Activated CD4-positive, alpha-beta memory T cell treated with anti-CD3 and anti-CD28 coated beads for 36 hours (primary cell): ENCODE measurements at places on chromosomes 1 and 21. TPM values are rescaled to one million over a fixed set of nuclear protein-coding genes. Genes with fewer than 3 reads are reported as not detected.

The ACTL8 gene
- not detected for total RNA-seq

The ATP8B2 gene
- 59.9 TPM for total RNA-seq

The G0S2 gene
- 92.7 TPM for total RNA-seq

The UCK2 gene
- total RNA-seq, result 60.1 TPM

The MGST3 gene
- 53.3 TPM for total RNA-seq

The RNF223 gene
- total RNA-seq, result not detected

The CRABP2 gene
- 2.3 TPM for total RNA-seq

The OR2T29 gene
- total RNA-seq, result not detected

DNA sequence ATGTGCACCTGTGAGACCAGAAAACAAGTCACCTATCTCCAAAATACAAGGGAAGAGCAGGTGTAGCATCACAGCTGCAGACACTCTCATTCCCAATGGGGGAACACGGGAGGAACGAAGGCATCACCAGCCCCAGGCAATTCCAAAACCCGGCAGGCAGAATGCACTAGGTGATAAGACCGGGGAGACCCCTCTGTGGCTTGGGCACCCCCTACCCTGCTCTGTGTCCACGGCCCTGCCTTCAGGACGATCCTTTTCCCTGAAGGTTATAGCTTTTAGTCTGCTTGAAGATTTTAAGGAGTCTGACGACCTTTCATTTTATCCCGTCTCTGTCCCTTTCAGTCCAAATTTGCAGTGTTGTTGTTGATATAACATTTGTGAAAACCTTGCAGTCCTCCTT lies 19.2 kb downstream of the TRPM2 start:
- H3K36me3 ChIP-seq, result no peaks in the 10 kb centered on the region
- no peak for DNase-seq
- H3K27ac ChIP-seq, result no peak overlapping the region
- H3K4me1 ChIP-seq, result peaks cover 14% of the 10 kb centered on the region
- no peaks in the 10 kb centered on the region for H3K27me3 ChIP-seq

DNA sequence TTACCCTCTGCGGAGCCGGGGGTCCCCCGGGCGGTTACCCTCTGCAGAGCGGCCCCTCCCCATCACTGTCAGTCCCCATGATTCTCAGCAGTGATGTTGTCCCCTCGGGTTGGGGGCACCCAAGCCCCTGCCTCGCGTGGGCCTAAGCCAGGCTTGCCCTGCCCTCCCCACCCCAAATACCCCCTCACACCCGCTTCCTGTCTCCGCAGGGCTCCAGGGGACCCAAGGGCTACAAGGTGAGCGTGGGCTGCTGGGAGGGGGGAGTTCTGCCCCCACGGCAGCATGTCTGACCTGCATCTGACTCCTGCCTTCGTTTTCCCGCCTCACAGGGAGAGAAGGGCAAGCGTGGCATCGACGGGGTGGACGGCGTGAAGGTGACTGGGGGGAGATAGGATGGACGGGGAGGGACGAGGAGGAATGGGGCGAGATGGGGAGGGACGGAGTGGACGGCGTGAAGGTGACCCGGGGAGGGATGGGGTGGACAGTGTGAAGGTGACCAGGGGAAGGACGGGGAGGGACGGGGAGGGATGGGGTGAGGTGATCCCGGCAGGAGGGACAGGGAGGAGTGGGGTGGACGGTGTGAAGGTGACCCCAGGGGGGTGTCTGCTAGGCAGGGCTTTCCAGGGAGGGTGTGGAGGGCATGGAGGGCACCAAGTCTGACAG lies 8.6 kb downstream of the COL6A1 start:
- H3K4me3 ChIP-seq, result no peak overlapping the region
- no peak overlapping the region for H3K27ac ChIP-seq
- H3K36me3 ChIP-seq, result no peaks in the 10 kb centered on the region

DNA sequence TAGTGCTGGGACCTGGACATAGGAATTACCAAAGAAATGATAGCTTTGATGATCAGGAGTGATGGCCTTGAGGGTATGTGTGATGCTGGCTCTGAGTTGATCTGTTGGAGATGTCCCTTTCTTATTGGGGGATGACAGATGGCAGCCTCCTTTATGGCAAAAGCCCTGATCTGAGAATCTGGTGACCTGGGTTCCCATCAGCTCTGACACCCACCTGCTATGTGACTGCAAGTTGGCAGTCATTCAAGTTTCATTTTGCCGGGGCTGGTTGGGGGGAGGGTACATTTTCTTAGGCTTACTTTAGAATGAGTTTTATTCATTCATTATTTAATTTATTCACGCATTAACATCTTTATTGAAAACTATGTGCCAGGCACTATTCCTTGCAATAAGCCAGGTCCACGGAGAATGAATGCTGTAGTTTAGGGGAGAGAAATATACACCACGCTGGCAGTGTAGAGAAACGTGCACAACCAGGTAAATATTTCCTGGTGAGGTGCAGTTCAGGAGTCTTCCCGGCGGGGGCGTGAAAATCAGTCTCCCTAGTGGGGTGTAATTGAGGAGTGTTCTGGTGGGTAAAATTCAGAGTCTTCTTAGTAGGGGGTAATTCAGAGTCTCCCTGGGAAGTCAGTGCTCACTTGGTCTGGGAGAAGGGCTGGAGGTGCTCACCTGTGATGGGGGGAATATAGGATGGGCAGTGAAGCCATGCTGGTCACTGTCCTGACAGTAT lies 401.3 kb downstream of the CAMTA1 start:
- no peak for DNase-seq
- H3K4me3 ChIP-seq, result no peak overlapping the region
- H3K36me3 ChIP-seq, result no peaks in the 10 kb centered on the region
- H3K27ac ChIP-seq, result no peak overlapping the region
- H3K4me1 ChIP-seq, result no peaks in the 10 kb centered on the region

- no peak overlapping the region for H3K27ac ChIP-seq
- H3K4me3 ChIP-seq, result no peak overlapping the region
- H3K27me3 ChIP-seq, result peaks cover 4% of the 10 kb centered on the region
- no peaks in the 10 kb centered on the region for H3K4me1 ChIP-seq
These were observed 45.9 kb upstream of the PUM1 start for GRCh38 chr1:31111290-31111951.

- no peak for DNase-seq
- no peak overlapping the region for H3K27ac ChIP-seq
- no peaks in the 10 kb centered on the region for H3K4me1 ChIP-seq
- H3K27me3 ChIP-seq, result peaks cover 14% of the 10 kb centered on the region
- H3K4me3 ChIP-seq, result no peak overlapping the region
These were observed 73.7 kb upstream of the MARK1 start for GRCh38 chr1:220454155-220454777.

DNA sequence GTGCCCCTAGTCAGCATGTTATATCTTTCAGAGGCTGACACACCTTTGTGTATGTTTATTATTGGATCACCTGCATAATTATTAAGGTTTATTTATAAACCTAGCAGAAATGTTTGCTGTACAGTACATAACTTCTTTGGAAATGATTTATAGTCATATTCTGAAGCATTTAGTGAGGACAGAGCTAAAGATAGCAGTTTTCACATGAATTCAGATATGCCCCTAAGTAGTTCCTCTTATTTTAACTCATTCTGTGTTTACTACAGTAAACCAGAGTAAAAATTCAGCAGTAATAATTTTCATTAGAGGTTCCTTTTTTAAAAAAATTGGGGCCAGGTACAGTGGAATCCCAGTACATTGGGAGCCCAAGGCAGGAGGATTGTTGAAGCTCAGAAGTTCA lies 21.4 kb upstream of the BMP8A start:
- H3K27me3 ChIP-seq, result no peaks in the 10 kb centered on the region
- H3K4me1 ChIP-seq, result peaks cover 9% of the 10 kb centered on the region
- peaks cover 27% of the 10 kb centered on the region for H3K36me3 ChIP-seq
- H3K27ac ChIP-seq, result no peak overlapping the region

- H3K27me3 ChIP-seq, result peaks cover 3% of the 10 kb centered on the region
- no peak overlapping the region for H3K4me3 ChIP-seq
- no peaks in the 10 kb centered on the region for H3K36me3 ChIP-seq
- no peaks in the 10 kb centered on the region for H3K4me1 ChIP-seq
These were observed 285.1 kb downstream of the CACNA1E start for GRCh38 chr1:181768211-181768929.

DNA sequence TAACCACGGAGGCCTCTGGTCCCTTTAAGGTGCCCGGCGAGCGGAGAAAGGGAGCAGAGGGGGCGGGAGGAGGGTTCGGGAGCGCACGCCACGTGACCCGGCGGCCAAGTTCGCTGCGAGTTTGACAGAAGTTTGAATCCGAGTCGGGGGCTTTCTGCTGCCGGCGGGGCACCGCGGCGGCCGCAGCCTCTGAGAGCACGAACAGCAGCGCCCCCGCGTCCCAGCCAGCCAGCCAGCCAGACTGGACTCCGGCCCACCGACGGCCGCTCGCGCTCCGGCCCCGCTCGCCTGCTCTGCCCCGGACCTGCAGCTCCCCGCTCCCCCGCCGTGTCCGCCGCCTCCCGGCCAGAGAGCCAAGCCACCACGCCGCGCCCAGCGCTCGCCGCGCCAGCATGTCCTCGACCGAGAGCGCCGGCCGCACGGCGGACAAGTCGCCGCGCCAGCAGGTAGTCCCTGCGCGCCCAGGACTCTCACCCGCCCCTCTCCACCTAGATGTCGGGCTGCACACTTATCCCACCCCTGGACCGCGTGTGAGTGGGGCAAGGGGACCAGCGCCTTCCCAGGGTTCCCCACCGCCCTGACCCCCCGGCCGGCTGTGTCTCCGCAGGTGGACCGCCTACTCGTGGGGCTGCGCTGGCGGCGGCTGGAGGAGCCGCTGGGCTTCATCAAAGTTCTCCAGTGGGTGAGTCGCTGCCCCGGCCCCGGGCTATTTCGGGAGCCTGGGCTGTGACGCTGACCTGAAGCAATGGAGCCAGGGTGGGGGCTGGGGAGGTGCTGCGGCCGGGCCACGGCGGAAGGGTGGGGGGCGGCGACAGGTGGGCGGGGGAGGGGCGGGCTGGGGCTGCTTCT lies at the start of gene SYPL2:
Gene SYPL2, plus strand, starts transcription at position 95 of the 849 bp plus-strand sequence. Its CDS starts 298 bp downstream, at position 393.
- peak; percentile 34 for DNase-seq
- peak within 1 kb of the TSS; percentile 32 for H3K4me3 ChIP-seq
- H3K27me3 ChIP-seq, result peaks cover 48% of the 10 kb centered on the region
- no peaks in the 10 kb centered on the region for H3K36me3 ChIP-seq
- H3K4me1 ChIP-seq, result peaks cover 3% of the 10 kb centered on the region

DNA sequence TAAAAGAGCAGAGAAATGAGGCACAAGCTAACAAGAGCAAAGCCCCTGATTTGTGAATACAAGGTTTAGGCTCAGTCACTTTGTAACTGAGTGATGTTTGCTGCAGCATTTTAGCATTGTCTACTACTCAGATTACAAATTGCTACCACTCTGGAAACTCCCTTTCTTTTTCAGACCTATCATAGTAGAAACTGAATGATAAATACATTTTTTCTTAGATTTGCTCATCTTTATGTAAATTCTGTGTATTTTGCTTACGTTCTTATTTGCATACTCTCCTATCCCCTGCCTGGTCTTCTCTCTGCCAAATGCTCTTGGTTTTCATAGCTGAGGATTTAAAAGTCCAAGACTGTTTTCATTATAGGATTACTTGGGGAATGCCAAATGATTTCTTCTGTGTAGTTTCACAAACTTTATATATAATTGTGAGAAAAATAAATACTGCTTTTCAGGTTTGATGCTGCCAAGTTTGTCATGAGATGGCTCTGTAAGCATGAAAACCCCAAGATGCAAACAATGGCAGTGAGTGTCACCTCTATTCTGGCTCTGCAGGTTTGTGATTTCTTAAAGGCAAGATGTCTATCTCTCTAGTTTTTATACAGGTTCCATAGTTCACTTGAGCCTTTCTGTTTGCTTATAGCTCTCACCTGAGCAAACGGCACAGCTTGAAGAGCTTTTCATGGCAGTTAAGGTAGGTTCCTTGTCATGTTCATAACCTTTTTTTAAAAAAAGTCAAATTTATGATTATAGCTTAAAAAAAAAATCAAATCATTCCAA lies 24.7 kb downstream of the ZYG11A start:
- H3K4me3 ChIP-seq, result no peak overlapping the region
- H3K36me3 ChIP-seq, result no peaks in the 10 kb centered on the region
- no peak overlapping the region for H3K27ac ChIP-seq
- DNase-seq, result no peak
- H3K4me1 ChIP-seq, result peaks cover 5% of the 10 kb centered on the region

- DNase-seq, result peak; percentile 67
- peak overlapping the region; percentile 76 for H3K4me3 ChIP-seq
- peaks cover 5% of the 10 kb centered on the region for H3K27me3 ChIP-seq
- peaks cover 14% of the 10 kb centered on the region for H3K4me1 ChIP-seq
- no peak overlapping the region for H3K27ac ChIP-seq
- H3K36me3 ChIP-seq, result no peaks in the 10 kb centered on the region
These were observed 107.5 kb downstream of the ZNF281 start for GRCh38 chr1:200302192-200302920.

- DNase-seq, result peak; percentile 83
- peaks cover 12% of the 10 kb centered on the region for H3K4me1 ChIP-seq
- H3K4me3 ChIP-seq, result peak overlapping the region; percentile 55
- H3K27ac ChIP-seq, result no peak overlapping the region
These were observed 178.0 kb downstream of the CAMTA1 start for GRCh38 chr1:6962996-6963911.

GRCh38 chr1:235136111-235136510 lies 7.5 kb upstream of the TOMM20 start:
- H3K36me3 ChIP-seq, result peaks cover 45% of the 10 kb centered on the region
- peaks cover 24% of the 10 kb centered on the region for H3K4me1 ChIP-seq
- no peak overlapping the region for H3K4me3 ChIP-seq
- H3K27me3 ChIP-seq, result no peaks in the 10 kb centered on the region

- peaks cover 15% of the 10 kb centered on the region for H3K4me1 ChIP-seq
- H3K27ac ChIP-seq, result no peak overlapping the region
- no peaks in the 10 kb centered on the region for H3K36me3 ChIP-seq
- H3K4me3 ChIP-seq, result no peak overlapping the region
These were observed 29.9 kb upstream of the ATP2B4 start for GRCh38 chr1:203596673-203597210.

- no peaks in the 10 kb centered on the region for H3K36me3 ChIP-seq
- DNase-seq, result no peak
- H3K27ac ChIP-seq, result no peak overlapping the region
- H3K27me3 ChIP-seq, result no peaks in the 10 kb centered on the region
These were observed 26.7 kb downstream of the CDCA8 start for GRCh38 chr1:37718901-37719571.

- H3K27me3 ChIP-seq, result peaks cover 58% of the 10 kb centered on the region
- H3K27ac ChIP-seq, result no peak overlapping the region
- no peak overlapping the region for H3K4me3 ChIP-seq
- no peak for DNase-seq
These were observed 4.1 kb upstream of the GRIK3 start for GRCh38 chr1:37038227-37039093.

DNA sequence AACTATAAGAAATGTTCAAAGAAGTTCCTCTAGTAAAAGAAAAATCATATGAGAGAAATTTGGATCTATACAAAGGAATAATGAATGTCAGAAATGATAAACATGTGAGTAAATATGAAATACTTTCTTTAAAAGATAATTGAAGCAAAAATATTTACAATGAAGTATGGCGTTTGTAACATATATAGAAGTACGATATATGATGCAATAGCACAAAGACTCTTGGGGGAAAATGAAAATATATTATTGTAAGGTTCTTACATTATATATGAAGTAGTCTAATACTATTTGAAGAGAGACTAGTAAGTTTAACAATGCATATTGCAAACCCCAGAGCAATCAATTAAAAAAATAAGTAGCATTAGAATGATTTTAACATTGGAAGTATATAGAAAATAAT lies 20.3 kb upstream of the CCN1 start:
- H3K27ac ChIP-seq, result no peak overlapping the region
- DNase-seq, result no peak
- peaks cover 1% of the 10 kb centered on the region for H3K36me3 ChIP-seq
- no peaks in the 10 kb centered on the region for H3K4me1 ChIP-seq

- H3K4me1 ChIP-seq, result no peaks in the 10 kb centered on the region
- H3K36me3 ChIP-seq, result no peaks in the 10 kb centered on the region
- DNase-seq, result no peak
- H3K4me3 ChIP-seq, result no peak overlapping the region
- peaks cover 8% of the 10 kb centered on the region for H3K27me3 ChIP-seq
These were observed 19.2 kb upstream of the SYDE2 start for GRCh38 chr1:85219853-85220610.
